ENCODE measurements at places on chromosomes 13 and 19. TPM values are rescaled to one million over a fixed set of nuclear protein-coding genes. Genes with fewer than 3 reads are reported as not detected.

Gene ICAM4
- 3.8 TPM for polyA plus RNA-seq

Gene CPB2
- polyA plus RNA-seq, result 0.16 TPM

Gene RNF113B
- not detected for polyA plus RNA-seq

Gene CHST8
- polyA plus RNA-seq, result 0.23 TPM

Gene CYTH2
- polyA plus RNA-seq, result 42.4 TPM

Gene CACNG7
- 0.05 TPM for polyA plus RNA-seq

Gene CGB1
- polyA plus RNA-seq, result not detected

Gene FAAP24
- 1.6 TPM for polyA plus RNA-seq

Gene STRN4
- 38.7 TPM for polyA plus RNA-seq

Gene LRRC4B
- 0.57 TPM for polyA plus RNA-seq

Gene ERICH6B
- polyA plus RNA-seq, result not detected

Gene ZNF135
- polyA plus RNA-seq, result 14.6 TPM

Gene RAB3A
- 1.0 TPM for polyA plus RNA-seq

Gene CPT1C
- polyA plus RNA-seq, result 3.5 TPM

Gene LRP3
- 4.0 TPM for polyA plus RNA-seq

Gene ZNF442
- polyA plus RNA-seq, result 1.9 TPM

Gene AZU1
- polyA plus RNA-seq, result 5.7 TPM

Gene GSX1
- polyA plus RNA-seq, result 0.37 TPM

Gene GAPDHS
- 0.16 TPM for polyA plus RNA-seq

Gene C19orf18
- polyA plus RNA-seq, result 7.7 TPM

Gene PSG2
- 0.05 TPM for polyA plus RNA-seq

Gene TMEM221
- polyA plus RNA-seq, result 3.2 TPM

Gene TMEM238
- polyA plus RNA-seq, result 0.23 TPM

Gene SETDB2
- 8.1 TPM for polyA plus RNA-seq

Gene DNAJB1
- polyA plus RNA-seq, result 65.0 TPM

Gene KLK12
- 3.0 TPM for polyA plus RNA-seq

Gene CGB2
- polyA plus RNA-seq, result 0.11 TPM

Gene CCDC169
- polyA plus RNA-seq, result 0.23 TPM

Gene JSRP1
- polyA plus RNA-seq, result 1.3 TPM

Gene ZNF66
- polyA plus RNA-seq, result 2.8 TPM

Gene OLFM2
- polyA plus RNA-seq, result 14.3 TPM

Gene COL5A3
- polyA plus RNA-seq, result 10.7 TPM

Gene OR4F17
- not detected for polyA plus RNA-seq

Gene PCDH17
- 0.39 TPM for polyA plus RNA-seq

Gene APLP1
- polyA plus RNA-seq, result 3.3 TPM

Gene GARIN5A
- 3.4 TPM for polyA plus RNA-seq

Gene OR10H3
- polyA plus RNA-seq, result not detected

Gene YIPF2
- polyA plus RNA-seq, result 40.2 TPM

Gene METTL21C
- 0.09 TPM for polyA plus RNA-seq

Gene ZNF528
- 18.4 TPM for polyA plus RNA-seq

Gene CATSPERD
- 0.05 TPM for polyA plus RNA-seq
